ENCODE measurements at places on chromosomes 6 and 20. TPM values are rescaled to one million over a fixed set of nuclear protein-coding genes. Genes with fewer than 3 reads are reported as not detected.

ADGRB3 gene
- total RNA-seq, result 3.1 TPM

FOXC1 gene
- 1.6 TPM for total RNA-seq

HLA-DRB5 gene
- total RNA-seq, result 14.6 TPM

HRH3 gene
- total RNA-seq, result 0.52 TPM

ASIP gene
- 1.0 TPM for total RNA-seq

BMP5 gene
- total RNA-seq, result 11.5 TPM

DEFB124 gene
- total RNA-seq, result not detected

MLN gene
- not detected for total RNA-seq

ATP9A gene
- total RNA-seq, result 56.4 TPM

IMPG1 gene
- total RNA-seq, result 0.52 TPM

KCNK5 gene
- total RNA-seq, result 1.6 TPM

ZNF391 gene
- total RNA-seq, result 2.1 TPM

BMP7 gene
- 3.7 TPM for total RNA-seq

RBL1 gene
- total RNA-seq, result 10.4 TPM

CCN6 gene
- not detected for total RNA-seq

ME1 gene
- 2.6 TPM for total RNA-seq

KHDC3L gene
- total RNA-seq, result not detected

GJA1 gene
- total RNA-seq, result 67.3 TPM

MOXD1 gene
- total RNA-seq, result 1.0 TPM

TRDN gene
- total RNA-seq, result 73.1 TPM

SLC17A1 gene
- total RNA-seq, result not detected

TRIM31 gene
- total RNA-seq, result not detected

MYB gene
- total RNA-seq, result 0.52 TPM
